ENCODE measurements at places on chromosomes 4 and X.
A peak's percentile ranks its signal among the peaks of the same experiment; 100 is the strongest.

- H3K27ac ChIP-seq: no peak overlapping the region
- H3K4me1 ChIP-seq: peaks cover 7% of the 10 kb centered on the region
- H3K4me3 ChIP-seq: no peak overlapping the region
- DNase-seq: no peak
- H3K36me3 ChIP-seq: no peaks in the 10 kb centered on the region
These were observed 85.3 kb downstream of the DCAF8L2 start for GRCh38 chrX:27675493-27675892.

- no peak for DNase-seq
- no peaks in the 10 kb centered on the region for H3K4me1 ChIP-seq
- no peak overlapping the region for H3K27ac ChIP-seq
- H3K36me3 ChIP-seq: no peaks in the 10 kb centered on the region
- H3K4me3 ChIP-seq: no peak overlapping the region
These were observed 61.1 kb upstream of the C1GALT1C1 start for GRCh38 chrX:120690941-120691340.

DNA sequence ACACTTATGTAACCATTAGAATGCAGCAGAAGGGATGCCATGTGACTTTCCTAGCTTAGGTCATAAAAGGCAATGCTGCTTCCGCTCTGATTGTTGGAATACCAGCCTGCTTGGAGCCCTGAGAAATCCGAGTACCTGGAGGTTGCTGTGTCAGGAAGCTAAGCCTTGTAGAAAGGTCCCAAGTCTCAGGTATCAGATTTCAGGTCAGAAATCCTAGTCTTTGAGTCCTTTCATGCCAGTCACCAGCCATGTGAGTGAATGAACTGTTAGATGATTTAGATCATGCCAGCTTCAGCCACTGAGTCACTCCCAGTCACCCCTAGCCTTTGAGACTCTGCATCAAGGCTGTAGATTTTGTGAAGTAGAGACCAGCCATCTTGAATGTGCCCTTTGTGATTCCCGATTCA is 23.5 kb downstream of the RAP1GDS1 start:
- peaks cover 22% of the 10 kb centered on the region for H3K4me1 ChIP-seq
- H3K36me3 ChIP-seq: peaks cover 14% of the 10 kb centered on the region
- peak overlapping the region; percentile 96 for H3K27ac ChIP-seq
- peak; percentile 31 for DNase-seq
- peak overlapping the region; percentile 24 for H3K4me3 ChIP-seq
- H3K27me3 ChIP-seq: no peaks in the 10 kb centered on the region

DNA sequence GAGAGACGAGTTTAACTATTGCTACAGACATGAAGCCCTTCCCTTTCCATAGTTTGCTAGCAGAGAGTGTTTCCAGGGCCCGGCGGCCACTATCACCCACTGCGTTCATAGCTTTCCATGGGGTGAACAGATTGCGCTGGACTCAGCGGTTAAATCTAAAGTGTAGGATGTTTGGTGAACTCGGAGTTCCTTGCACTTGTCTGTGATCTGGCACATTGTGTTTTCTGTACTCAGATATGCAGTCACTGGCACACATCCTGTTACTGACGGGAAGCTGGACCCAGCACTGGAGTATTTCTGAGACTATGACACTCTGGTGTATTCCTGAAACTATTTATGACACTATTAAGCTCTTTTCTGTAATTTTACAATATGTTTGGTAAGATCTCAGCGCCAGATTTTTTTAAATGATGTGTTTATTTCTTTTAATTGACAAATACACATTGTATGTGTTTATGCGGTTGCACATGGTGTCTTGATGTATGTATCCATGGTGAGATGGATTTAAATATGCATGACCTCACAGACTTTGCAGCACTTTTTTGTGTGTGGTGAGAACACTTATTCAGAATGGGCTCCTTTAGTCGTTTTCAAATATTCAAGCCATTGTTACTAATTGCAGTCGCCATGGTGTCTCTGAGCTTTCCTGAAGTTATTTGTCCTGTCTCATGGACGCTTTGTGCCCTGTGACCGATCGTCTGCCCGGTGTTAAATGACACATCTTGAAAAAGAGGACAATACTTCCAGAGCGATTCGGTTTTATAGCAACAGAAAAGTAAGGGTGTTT is 14.1 kb downstream of the CD99 start:
- H3K27me3 ChIP-seq: no peaks in the 10 kb centered on the region
- no peak for DNase-seq
- no peak overlapping the region for H3K4me3 ChIP-seq
- H3K27ac ChIP-seq: peak overlapping the region; percentile 66
- peaks cover 65% of the 10 kb centered on the region for H3K4me1 ChIP-seq

DNA sequence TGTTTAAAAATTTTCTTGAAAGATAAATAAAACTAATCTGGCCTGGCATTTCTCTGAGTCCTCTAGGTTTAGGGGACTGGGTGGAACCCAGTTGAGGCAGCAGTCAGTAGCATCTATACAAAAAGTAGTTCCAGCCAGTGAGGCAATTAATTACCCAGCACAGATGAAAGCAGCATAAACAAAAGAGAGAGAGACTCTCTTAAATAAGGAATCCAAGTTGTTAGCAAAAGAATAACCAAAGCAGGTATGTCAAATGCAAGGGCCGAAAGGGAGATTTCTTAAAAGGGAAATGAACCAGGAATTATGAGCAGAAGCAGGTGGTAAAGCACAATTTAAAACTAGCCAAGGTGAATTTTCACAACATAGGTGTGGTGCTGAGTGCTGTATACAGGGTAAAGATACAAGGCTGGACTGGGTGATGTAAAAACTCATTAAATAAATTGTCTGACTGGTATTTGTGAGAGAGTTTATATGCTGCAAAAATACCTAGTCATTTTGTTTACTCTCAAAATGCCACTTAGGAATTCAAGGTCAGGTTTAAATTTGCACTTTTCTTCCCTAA is 94.6 kb upstream of the GALNT7 start:
- peaks cover 32% of the 10 kb centered on the region for H3K36me3 ChIP-seq
- H3K27ac ChIP-seq: peak overlapping the region; percentile 97
- H3K27me3 ChIP-seq: peaks cover 3% of the 10 kb centered on the region
- peaks cover 37% of the 10 kb centered on the region for H3K4me1 ChIP-seq
- no peak for DNase-seq

DNA sequence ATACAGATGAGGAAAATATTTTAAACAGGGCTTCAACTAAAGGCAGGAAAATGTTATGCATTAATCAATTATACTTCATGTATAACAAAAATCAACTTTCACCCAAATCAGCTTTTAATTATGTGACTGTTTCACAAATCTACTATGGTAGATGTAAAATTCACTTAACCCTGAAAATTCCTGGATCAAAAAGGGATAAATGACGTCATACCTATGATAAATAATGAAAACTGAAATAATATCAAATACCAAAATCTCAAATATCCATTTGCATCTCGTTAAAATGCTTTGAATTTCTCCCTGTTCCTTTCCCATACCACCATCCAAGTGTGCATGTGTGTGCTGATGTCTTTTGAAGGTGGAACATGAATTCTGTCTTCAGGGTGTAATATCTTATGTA is 11.5 kb downstream of the S100G start:
- peaks cover 44% of the 10 kb centered on the region for H3K36me3 ChIP-seq
- no peaks in the 10 kb centered on the region for H3K27me3 ChIP-seq
- no peak overlapping the region for H3K27ac ChIP-seq
- DNase-seq: no peak
- no peak overlapping the region for H3K4me3 ChIP-seq
- peaks cover 26% of the 10 kb centered on the region for H3K4me1 ChIP-seq

DNA sequence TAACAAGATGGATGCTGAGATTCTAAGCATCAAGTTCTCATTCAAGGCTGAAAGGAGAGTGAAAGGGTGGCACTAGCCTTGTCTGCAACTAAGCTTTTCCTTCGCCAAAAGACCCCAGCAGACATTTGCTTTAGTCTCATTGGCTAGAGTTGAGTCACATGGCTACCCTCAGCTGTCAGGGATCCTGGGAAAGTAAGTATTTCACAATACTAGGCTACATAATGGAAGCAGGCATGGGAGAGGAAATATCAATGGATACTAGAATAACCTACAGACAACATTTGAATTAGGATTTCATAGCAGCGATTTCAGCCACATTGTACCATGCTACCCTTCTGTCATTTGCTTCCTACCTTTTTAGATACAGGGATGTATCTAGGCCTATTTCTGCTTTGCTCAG is 29.1 kb downstream of the MAOA start:
- no peak overlapping the region for H3K4me3 ChIP-seq
- peaks cover 10% of the 10 kb centered on the region for H3K4me1 ChIP-seq
- H3K36me3 ChIP-seq: no peaks in the 10 kb centered on the region
- no peak for DNase-seq
- no peaks in the 10 kb centered on the region for H3K27me3 ChIP-seq
- no peak overlapping the region for H3K27ac ChIP-seq

GRCh38 chrX:102712216-102712966 is at the start of gene GPRASP2:
GPRASP2 (plus strand) TSS chrX:102712448; CDS start chrX:102714870, 2,422 bp downstream.
- peak within 1 kb of the TSS; percentile 87 for H3K4me3 ChIP-seq
- peaks cover 26% of the 10 kb centered on the region for H3K27me3 ChIP-seq
- H3K4me1 ChIP-seq: peaks cover 8% of the 10 kb centered on the region
- peak; percentile 53 for DNase-seq

GRCh38 chrX:126065901-126066660 is 100.0 kb downstream of the DCAF12L2 start:
- H3K4me1 ChIP-seq: peaks cover 6% of the 10 kb centered on the region
- no peaks in the 10 kb centered on the region for H3K36me3 ChIP-seq
- no peak overlapping the region for H3K27ac ChIP-seq
- H3K4me3 ChIP-seq: no peak overlapping the region
- no peaks in the 10 kb centered on the region for H3K27me3 ChIP-seq
- DNase-seq: no peak

GRCh38 chr4:168475745-168476144 is 4.5 kb downstream of the DDX60L start:
- H3K27ac ChIP-seq: no peak overlapping the region
- H3K4me1 ChIP-seq: peaks cover 41% of the 10 kb centered on the region
- H3K4me3 ChIP-seq: no peak overlapping the region
- peaks cover 17% of the 10 kb centered on the region for H3K27me3 ChIP-seq
- peak; percentile 36 for DNase-seq

GRCh38 chrX:102720237-102721168 is at the start of gene GPRASP3:
GPRASP3 (plus strand) TSS chrX:102720743; CDS start chrX:102748996, 28,253 bp downstream.
- peak; percentile 70 for DNase-seq
- no peaks in the 10 kb centered on the region for H3K36me3 ChIP-seq
- 0 out of 2 replicates have a peak, but pooled peaks cover 3% of the 10 kb centered on the region for H3K27me3 ChIP-seq
- peak within 1 kb of the TSS; percentile 91 for H3K4me3 ChIP-seq
- H3K4me1 ChIP-seq: peaks cover 15% of the 10 kb centered on the region

GRCh38 chr4:184588893-184589292 is 60.4 kb downstream of the CASP3 start:
- DNase-seq: no peak
- no peaks in the 10 kb centered on the region for H3K27me3 ChIP-seq
- H3K4me1 ChIP-seq: peaks cover 5% of the 10 kb centered on the region

GRCh38 chrX:68043713-68044438 is 389.4 kb downstream of the OPHN1 start:
- H3K4me3 ChIP-seq: no peak overlapping the region
- H3K36me3 ChIP-seq: no peaks in the 10 kb centered on the region
- no peak for DNase-seq
- H3K27me3 ChIP-seq: peaks cover 37% of the 10 kb centered on the region
- H3K4me1 ChIP-seq: peaks cover 19% of the 10 kb centered on the region

- no peaks in the 10 kb centered on the region for H3K27me3 ChIP-seq
- H3K36me3 ChIP-seq: no peaks in the 10 kb centered on the region
- 0 out of 2 replicates have a peak, but pooled peaks cover 4% of the 10 kb centered on the region for H3K4me1 ChIP-seq
- H3K4me3 ChIP-seq: no peak overlapping the region
- DNase-seq: no peak
These were observed 80.0 kb downstream of the GLRA3 start for GRCh38 chr4:174749091-174749490.

DNA sequence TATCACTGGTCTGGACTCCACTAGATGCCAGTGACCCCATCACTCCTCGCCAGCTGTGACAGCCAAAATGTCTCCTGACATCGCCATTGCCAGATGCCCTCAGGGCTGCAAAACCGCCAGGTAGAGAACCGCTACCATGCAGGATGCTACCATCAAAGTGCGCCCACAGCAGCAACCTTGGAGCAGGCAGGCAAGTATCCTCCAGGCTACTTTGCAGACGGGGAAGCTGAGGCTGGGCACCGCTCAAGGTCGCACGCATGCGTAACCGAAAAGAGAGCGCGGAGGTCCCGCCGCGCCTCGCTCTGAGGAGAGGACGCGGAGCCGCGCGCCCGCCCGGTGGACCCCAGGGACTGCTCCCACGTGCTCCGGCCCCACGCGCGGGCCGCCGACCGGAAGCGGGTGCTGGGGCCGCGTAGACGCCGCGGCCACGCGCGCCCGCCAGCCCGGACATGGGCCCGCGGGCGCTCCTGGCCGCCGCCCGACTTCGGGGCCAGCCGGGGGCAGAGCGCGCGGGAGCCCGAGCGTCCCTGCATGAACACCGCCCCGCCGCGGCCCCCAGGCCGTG is at the start of gene STS:
STS (plus strand) TSS at position 300 of the 565 bp plus-strand sequence. CDS start 105,488 bp downstream, outside the sequence.
- H3K36me3 ChIP-seq: no peaks in the 10 kb centered on the region
- H3K4me1 ChIP-seq: peaks cover 4% of the 10 kb centered on the region
- H3K27me3 ChIP-seq: no peaks in the 10 kb centered on the region

DNA sequence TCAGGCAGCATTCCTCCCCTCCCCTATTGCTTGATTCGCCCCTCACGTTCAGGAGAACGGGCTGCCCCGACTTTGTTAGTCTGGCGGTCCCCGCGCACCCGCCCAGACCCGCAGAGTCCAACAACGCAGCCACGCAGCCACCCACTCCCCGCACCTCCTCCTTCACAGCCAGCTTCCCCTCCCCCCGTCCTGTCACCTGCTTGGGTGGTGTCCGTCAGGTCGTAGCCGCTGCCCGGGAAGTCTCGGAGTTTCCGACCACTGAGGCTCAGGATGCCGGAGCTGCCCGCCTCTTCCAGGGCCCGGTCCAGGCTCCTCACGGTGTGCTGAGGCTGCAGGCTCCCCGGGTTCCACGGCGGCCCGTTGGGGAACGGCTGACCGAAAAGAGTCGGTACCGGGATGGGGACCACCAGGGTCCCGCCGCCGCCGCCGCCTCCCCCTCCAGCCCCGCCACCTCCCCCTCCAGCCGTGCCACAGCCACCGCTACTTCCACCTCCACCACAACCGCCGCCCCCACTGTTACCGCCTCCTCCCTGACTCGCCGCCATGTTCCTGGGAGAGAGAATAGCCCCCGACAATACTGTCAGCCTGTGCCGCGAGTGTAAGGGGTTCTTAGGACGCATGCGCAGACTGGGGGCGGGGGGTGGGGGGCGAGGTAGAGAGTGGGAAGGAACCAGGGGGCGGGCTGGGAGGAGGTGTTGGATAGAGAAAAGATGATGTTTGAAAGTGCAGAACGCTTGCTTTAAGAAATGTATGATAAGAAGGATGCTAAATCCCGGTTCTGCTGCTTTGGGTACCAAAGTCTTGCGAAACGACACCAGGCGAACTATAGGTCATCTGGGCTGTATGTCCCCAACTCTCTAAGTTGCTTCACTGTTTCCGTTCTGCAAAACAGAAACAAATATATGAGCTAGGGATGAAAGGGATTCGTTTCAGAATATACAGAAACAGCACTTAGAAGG is at the start of gene LRCH2:
LRCH2 (minus strand) TSS at position 600 of the 959 bp plus-strand sequence; CDS start at position 545, 55 bp downstream.
- DNase-seq: peak; percentile 39
- H3K27ac ChIP-seq: no peak within 1 kb of the TSS
- peak within 1 kb of the TSS; percentile 83 for H3K4me3 ChIP-seq
- peaks cover 20% of the 10 kb centered on the region for H3K27me3 ChIP-seq
- no peaks in the 10 kb centered on the region for H3K36me3 ChIP-seq
- peaks cover 32% of the 10 kb centered on the region for H3K4me1 ChIP-seq

Data from WTC11 (cell line).